ENCODE measurements at places on chromosomes 5 and 9. TPM values are rescaled to one million over a fixed set of nuclear protein-coding genes. Genes with fewer than 3 reads are reported as not detected.
A peak's percentile ranks its signal among the peaks of the same experiment; 100 is the strongest.

GRCh38 chr9:112784020-112784785 is 33.6 kb downstream of the SNX30 start:
- DNase-seq: no peak

DNA sequence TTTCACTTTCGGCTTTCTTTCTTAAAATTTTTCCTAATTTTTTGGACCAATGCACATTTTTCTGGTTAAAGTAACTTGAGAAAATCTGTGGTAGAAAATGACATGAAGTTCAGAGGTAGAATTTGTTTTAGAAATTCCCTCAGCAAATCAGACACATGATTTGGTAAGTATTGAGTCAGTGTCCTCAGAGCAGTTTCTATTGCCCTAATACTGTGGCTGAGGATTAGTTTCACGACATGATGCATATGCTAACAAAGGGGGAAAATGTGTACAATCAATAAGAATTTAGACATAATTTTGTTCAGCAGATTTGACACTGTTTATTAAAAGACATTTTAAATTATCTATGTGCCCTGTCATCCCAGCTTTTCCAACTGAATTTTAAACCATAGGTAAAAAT is 56.2 kb upstream of the GCNT4 start:
- no peak for DNase-seq

DNA sequence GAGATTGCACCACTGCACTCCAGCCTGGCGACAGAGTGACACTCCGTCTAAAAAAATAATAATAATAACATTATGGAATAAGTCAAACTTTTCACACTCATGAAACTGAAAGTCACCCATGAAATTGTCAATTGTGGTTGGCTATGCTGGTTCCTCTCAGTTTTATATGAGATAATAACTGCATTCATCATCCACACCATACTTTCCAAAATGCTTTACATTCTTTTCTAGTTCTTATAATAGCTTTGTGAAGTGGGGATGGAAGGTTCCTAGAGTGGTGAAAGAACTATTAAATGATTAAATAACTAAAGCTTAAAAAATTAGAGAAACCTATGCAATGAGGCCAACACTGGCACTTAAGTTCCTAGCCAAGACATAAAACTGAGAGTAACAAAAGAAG is 12.6 kb upstream of the ASPN start:
- no peak for DNase-seq

- DNase-seq: no peak
These were observed 21.3 kb upstream of the NCS1 start for GRCh38 chr9:130150779-130151382.

- DNase-seq: no peak
These were observed 23.1 kb upstream of the CFAP157 start for GRCh38 chr9:127683723-127684122.

FLT4 gene
- 9.7 TPM for polyA plus RNA-seq

- no peak for DNase-seq
These were observed 16.0 kb downstream of the SLC36A1 start for GRCh38 chr5:151463137-151464029.

DNA sequence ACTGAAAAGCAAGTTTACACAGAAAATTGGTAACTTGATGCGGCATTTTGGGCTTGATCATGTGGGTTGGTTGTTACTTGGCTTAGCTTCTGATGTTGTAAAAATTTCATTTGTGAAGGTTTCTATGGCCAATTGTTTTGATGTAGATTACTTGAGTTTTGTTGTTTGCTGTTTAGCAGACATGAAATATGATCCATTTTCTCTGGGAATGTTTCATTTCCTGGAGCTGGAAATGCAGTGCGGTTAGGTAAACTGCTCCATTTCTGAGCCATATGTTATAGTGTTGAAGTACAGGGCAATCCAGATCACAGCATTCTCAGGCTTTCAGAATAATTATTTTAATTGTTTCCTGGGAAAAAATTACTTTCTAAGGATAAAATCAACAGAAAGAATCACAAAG is 396.9 kb downstream of the ENC1 start:
- no peak for DNase-seq

GRCh38 chr9:84772511-84772910 is 103.0 kb downstream of the NTRK2 start:
- no peak for DNase-seq

DNA sequence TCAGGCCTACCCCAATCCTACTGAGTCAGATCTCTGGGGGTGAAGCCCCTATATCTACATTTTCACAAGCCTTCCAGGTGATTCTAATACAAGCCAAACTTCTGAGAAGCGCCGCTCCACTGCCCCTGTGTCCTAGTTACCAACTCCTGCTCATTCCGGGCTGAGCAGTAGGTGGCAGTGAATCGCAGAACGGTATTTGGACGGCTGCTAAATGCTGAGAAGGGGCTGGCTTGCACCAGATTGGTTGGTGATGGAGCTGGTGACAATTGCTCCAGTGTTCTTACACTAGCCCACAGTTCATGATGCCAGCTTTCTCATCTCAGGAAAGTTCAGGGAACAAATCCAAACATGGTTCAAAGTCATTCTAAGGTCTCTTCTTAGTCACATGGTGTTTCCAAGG is 31.1 kb upstream of the FGF1 start:
- peak; percentile 68 for DNase-seq

- DNase-seq: no peak
These were observed 56.6 kb upstream of the ABCA1 start for GRCh38 chr9:104984542-104984941.

DNA sequence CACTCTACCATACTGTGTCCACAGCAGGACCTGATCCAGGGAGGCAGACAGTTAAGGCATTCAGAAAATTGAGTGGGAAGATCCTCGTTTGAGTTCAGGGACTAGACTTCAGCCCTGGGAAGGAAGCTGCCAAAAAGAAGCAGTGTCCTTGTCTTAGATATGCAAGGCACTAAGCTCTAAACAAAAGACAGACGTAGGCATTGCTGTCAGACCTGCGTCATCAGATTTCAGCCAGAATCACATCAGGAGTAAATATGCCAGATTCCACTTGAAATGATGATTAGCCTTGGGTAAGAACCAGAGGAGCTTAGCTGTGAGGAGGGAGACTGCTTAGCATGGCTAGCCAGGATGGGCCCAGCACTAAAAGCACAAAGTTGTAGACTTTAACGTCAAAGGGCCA is 56.7 kb downstream of the MAMDC2 start:
- no peak for DNase-seq

DNA sequence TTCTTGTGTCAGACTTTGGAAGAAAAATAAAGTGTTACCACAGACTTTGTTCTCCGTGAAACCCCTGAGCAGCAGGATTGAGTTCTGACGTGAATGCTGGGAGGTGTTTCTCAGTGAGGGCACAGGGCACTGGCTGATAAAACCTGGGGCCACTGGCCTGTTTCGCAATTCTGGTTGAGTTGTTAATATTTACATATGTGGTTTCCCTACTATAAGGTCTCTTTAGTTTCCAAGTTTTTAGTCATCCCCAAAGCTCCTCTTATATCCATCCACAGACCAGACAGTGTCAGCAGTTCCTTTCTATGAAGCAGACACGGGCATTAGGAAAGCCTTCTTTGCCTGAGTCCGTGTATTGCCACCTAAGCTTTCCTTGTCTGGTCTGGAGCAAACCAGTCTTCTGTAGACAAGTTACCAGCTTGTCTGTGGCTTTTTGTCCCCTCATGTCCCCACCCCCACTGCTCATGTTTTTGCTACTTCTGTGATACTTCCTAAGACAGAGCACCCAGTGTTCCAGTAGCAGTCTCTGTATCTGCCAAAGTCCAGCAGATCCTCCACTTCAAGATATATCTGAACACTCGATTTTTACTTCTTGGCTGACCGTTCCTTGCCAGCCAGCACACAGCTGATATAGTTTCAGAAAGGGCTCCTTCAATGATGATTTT is 42.0 kb downstream of the ACO1 start:
- no peak for DNase-seq

GRCh38 chr5:136086783-136087566 is 45.7 kb upstream of the SMAD5 start:
- peak; percentile 79 for DNase-seq

CAPSL gene
- polyA plus RNA-seq: not detected

- DNase-seq: no peak
These were observed 31.0 kb upstream of the NR3C1 start for GRCh38 chr5:143434261-143435209.

LRRC19 gene
- polyA plus RNA-seq: not detected

ENTPD2 gene
- 9.3 TPM for polyA plus RNA-seq

Data from muscle of back (tissue), 13 donors.